Activated T-helper 1 cell treated with anti-CD3 and anti-CD28 coated beads, Interleukin-12 subunit alpha, Interleukin-12 subunit beta, Interleukin-2, Interleukin-4 antibody, amounts not matched to agents 30 ng/mL and 10 ng/mL and 1 ng/mL, durations not matched to agents 14 hours and 24 hours and 36 hours (primary cell): ENCODE measurements at places on chromosomes 1 and 21.

- no peak for DNase-seq
These were observed 19.2 kb upstream of the GUCA2B start for GRCh38 chr1:42133809-42134526.

- no peak for DNase-seq
These were observed 141.8 kb upstream of the ZRANB2 start for GRCh38 chr1:71222668-71223067.

- no peak for DNase-seq
These were observed 100.4 kb downstream of the APP start for GRCh38 chr21:26070121-26070520.

DNA sequence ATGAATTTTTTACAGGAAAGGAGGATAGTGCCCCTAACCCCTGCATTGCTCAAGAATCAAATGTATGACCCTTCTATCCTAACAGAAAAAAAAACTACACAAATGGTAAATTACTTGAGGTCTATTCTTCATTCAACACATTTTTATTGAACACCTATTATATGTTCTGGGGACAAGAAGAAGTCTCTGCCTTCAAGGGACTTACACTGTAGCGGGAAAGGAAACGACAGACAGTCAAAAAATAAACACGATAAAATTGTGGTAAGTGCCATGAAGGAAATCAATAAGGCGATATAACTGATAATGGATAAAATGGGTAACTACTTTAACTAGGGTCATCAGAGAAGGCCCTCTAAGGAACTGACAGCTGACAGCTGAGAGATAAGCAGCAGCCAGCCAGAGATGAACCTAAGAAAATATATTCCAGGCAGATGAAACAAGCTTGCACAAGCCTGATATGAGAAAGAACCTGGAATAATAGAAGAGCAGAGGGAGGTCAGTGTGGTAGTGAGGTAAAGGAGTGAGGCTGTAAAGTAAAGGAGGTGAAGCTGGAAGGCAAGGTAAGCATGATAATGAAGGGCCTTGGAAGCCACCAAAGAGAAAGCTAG lies 66.4 kb downstream of the PHTF1 start:
- DNase-seq = no peak

DNA sequence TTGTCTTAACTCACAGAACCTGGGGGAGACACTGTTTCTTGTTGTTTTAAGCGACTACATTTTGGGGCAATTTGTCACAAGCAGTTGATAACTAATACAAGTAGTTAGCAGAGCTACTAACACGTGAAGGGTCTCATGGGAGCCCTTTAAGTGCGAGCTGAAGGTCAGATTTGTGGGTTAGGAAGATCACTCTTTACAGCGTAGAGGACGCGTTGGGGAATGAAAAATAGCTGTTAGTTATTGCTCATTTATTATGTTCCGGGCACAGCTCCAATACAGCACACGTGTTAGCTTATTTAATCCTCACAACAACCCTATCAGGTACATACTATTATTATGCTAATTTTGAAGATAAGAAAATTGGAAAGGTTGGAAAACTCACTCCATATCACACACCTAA lies 95.9 kb downstream of the ACTL8 start:
- DNase-seq = no peak

- DNase-seq = no peak
These were observed 98.5 kb downstream of the ATP5PO start for GRCh38 chr21:33817138-33817537.

DNA sequence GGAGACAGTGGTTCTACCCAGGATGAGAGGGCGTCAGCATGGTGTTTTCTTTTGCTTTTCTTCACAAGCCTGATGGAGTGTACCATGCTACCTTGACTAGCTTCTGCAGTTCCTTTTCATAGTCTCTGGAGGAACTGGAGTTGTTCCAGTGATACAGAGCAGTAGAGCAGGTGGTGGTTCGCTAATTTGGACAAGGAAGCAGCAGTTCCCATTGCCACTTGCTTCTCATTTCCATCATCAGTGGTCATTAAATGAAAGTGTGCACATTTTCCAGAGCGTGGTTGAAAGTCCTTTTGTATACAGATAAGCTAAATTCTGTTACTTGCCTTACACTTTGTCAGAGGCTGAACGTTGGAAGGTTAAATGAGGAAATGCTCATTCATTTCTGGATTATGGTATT lies 182.3 kb downstream of the C1orf21 start:
- DNase-seq = no peak

- DNase-seq = no peak
These were observed 149.8 kb downstream of the ETS2 start for GRCh38 chr21:38955495-38955894.

GRCh38 chr21:35005077-35005476 lies 44.0 kb downstream of the RUNX1 start:
- no peak for DNase-seq

- DNase-seq = no peak
These were observed 125.9 kb downstream of the CCDC185 start for GRCh38 chr1:223519116-223519515.

GRCh38 chr1:220243947-220244346 lies 28.3 kb downstream of the RAB3GAP2 start:
- DNase-seq = no peak

GRCh38 chr1:36752431-36752830 lies 269.7 kb upstream of the CSF3R start:
- DNase-seq = no peak
